IPS DF 6.9 (cell line): ENCODE measurements at places on chromosomes 16 and 17.
A peak's percentile ranks its signal among the peaks of the same experiment; 100 is the strongest.

GRCh38 chr17:70552230-70552981 lies 383.1 kb downstream of the KCNJ2 start:
- DNase-seq = peak; percentile 20

- no peak for DNase-seq
Observed at GRCh38 chr16:1150511-1150982, 2.4 kb upstream of the CACNA1H start.

DNA sequence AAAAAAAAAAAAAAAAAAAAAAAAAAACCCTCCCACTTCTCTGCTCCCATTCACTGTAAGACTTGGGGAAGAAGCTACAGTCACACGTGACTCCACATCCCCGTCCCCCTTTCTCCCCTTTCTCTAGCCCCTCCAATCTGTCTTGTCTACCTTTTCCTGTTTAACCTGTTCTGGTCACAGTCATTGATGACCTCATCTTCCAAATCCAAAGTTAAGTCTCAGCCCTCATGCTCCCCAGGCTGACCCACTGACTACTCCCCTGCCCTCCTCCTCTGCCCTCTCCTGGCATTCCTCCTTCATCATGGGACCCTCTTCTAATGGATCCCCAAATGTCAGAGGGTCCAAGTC lies 1.6 kb upstream of the CDH5 start:
- no peak for DNase-seq

- no peak for DNase-seq
Observed at GRCh38 chr16:87979352-87979751, 28.1 kb downstream of the BANP start.

- no peak for DNase-seq
Observed at GRCh38 chr17:77286641-77287431, 146.1 kb downstream of the SEC14L1 start.

- DNase-seq = no peak
Observed at GRCh38 chr16:12417815-12418211, 385.9 kb downstream of the CPPED1 start.

GRCh38 chr16:4323071-4323844 lies 7.4 kb downstream of the GLIS2 start:
- DNase-seq = no peak

DNA sequence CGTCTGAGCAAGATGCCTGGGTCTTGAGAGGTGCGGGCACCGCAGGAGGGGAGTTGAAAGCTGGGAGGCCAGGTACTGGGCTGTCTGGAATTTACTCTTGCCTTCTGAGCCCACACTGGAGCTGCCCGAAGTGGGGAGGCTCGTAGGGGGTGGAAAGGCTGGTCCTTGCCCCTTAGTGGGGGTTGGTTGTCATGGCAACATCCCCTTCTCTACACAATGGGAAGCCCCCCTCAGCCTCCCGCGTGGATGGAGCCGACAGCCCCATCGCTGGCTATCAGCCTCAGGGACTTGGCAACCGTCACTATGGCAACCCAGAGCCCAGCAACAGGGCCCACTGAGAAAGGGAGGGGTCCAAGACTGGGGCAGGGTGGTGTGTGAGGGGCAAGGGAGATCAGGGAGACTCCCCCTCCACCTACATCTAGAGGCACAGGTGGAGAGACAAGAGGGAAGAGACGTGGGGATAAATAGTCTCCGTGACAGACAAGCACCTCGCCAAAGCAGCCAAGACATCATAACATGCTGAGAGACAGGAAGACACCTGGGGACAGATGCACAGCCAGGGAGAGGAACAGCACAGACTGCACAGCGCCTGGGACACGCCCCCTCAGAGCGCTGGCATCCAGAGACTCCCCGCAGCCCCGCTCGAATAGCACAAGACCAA lies 5.3 kb upstream of the DNAH2 start:
- DNase-seq = no peak

GRCh38 chr17:40539711-40540411 lies 25.4 kb downstream of the CCR7 start:
- DNase-seq = no peak

GRCh38 chr16:22272870-22273650 lies 24.1 kb upstream of the POLR3E start:
- DNase-seq = no peak

DNA sequence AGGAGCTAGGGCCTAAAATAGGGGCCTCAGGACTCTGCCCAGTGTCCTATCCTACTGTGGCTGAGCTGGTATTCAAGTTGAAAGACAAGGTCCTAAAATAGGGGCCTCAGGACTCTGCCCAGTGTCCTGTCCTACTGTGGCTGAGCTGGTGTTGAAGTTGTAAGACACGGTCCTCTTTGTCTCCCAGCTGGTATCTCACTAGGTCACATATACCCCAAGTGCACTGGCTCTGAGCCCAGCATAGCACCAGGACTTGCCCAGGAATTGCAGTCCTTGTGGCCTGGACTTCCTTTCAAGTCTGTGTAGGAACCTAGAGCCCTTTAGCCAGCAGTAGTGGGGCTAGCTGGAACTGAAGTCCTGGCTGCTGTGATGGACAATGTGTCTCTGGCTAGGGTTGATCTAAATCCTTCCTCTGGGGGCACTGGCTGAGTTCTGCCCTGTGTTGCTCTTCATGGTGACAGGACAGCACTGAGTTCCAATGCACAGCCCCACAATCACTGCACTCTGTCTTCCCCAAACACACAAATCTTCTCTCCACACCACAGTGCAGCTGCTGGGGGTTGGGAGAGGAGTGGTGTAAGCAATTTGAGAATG lies 260.5 kb downstream of the HAPSTR1 start:
- DNase-seq = no peak

DNA sequence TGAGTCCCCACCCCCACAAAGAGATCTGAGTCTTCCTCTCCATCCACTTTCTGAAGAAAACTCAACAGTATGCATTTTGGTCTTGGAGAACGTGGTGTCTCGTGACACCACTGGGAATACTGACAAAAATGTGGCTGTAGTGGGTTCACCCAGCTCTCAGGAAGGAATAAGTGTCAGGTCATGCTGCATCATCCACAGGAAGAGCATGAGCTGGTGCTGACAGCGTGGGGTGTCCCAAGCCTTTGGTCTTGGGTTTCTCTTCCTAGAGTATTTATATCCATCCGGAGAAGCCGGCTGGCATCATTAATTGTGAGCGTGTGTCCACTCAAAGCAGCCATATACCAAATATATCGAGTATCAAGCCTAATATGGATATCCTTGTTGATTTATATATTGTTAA lies 55.9 kb downstream of the C17orf67 start:
- no peak for DNase-seq

- no peak for DNase-seq
Observed at GRCh38 chr17:50682938-50683337, 24.8 kb downstream of the ANKRD40 start.

GRCh38 chr16:89744813-89745212 lies 23.5 kb downstream of the ZNF276 start:
- DNase-seq = no peak

DNA sequence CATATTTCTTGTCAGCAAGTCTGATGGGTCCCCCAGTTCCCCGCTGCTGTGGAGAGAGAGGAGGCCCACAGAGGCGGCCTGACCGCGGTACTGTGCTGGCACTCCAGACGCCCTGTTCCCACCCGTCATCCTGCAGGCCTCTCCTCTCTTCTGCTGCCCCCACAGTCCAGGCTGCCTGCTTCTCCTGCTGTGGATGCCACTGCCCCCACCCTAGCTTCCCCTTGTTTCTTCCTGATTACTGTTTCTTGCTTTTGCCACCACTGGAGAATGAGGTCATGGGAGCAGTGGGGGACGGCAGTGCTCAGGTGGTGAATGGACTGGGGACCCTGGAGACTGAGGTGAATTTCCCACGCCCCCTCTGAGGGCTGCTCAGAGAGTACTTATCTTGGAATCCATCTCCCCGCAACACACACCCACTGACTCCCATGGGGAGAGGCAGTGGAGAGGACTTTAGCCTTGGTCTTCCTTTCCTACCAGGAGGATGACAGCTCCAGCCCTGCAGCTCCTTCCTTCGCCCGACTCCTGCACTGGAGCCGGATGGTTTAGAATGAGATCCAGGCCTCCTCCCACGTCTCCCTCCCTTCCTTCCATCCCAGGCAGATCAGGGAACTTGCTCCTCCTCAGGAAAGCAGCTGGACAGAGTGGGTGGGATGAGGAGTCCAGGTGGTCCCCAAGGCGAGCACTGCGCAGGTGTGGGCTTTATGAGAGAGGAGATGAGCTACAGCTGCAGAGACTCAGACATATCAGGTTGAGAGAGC lies 60.4 kb downstream of the PLXDC1 start:
- DNase-seq = no peak

GRCh38 chr17:30000755-30001257 lies 59.4 kb downstream of the EFCAB5 start:
- no peak for DNase-seq

GRCh38 chr17:39238311-39238972 lies 12.7 kb upstream of the STAC2 start:
- no peak for DNase-seq

DNA sequence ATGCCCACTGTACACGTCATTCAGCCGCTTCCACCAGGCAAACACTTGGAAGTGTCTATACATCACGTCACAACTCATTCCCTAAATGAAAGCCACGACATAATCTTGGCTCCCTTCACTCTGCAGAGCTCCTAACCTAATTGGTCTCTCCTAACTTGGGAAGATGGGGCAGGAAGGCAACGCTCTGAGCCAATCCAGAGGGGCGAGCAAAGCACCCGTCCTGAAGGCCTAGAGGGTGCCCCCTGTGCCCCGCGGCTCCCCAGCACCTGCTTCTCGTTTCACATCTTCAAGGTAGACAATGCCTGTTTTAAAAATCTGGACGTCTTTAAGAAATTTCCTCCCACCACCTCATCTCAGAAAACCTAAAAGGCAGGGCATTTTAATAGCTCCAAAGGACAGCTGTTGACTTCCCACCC lies 1.0 kb downstream of the CSNK2A2 start:
- DNase-seq = no peak

DNA sequence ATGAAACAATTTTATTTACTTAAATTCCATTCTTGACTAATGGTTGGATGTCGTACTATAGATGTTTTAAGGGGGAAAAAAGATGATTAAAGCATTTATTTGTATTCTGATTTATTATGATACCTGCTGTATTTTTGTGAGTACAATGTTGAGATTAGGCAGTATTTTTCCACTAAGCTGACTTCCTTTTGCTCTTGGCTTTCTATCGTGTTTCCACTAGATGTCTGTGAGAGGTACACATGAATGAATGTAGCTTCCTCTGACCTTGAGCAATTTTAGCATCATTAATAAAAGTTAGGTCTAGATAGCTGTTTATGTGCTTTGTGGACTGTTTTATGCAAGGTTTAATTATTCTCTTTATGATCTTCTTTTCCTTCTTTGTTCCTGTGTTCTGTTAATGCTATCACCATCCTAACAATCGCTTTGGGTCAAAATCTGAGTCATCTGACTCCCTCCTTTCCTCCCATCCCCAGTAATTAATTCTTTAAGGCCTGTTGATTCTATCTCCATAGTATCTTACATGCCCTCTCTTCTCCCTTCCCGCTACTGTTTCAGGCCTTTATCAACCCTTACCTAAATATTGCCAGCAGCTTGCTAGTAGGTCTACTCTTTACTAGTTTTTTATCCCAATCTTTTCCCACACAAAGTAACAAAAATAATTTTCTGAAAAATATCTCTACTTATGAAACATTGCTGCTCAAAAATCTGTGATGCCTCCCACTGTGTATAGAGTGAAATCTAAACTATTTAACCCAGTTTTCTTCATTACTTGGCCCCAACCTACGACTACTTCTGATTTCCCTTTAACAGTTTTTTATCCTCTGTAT lies 76.0 kb downstream of the VMP1 start:
- DNase-seq = no peak
